ENCODE measurements at places on chromosomes 5 and 9.

DNA sequence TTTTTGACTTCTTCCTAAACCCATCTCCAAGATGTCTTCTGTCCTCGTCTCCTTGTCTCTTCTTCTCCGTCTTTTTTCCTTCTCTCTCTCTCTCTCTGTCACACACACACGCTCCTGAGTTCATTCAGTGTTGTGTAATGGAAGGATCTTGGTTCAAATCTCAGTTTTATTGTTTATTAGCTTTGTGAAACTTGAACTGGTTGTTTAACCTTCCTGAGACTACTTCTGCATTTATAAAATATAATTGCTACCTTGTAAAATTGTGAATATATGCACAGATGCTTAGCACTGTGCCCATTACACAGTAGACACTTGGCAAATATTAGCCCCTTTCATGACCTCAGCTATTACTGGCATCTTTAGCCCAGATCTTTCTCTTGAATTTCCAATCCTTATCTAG, 2.4 kb upstream of the NADK2 start:
- no peak for DNase-seq

GRCh38 chr9:18665947-18666346, 192.0 kb downstream of the ADAMTSL1 start:
- no peak for DNase-seq

GRCh38 chr5:61768692-61769281, 436.7 kb downstream of the ZSWIM6 start:
- no peak for DNase-seq

DNA sequence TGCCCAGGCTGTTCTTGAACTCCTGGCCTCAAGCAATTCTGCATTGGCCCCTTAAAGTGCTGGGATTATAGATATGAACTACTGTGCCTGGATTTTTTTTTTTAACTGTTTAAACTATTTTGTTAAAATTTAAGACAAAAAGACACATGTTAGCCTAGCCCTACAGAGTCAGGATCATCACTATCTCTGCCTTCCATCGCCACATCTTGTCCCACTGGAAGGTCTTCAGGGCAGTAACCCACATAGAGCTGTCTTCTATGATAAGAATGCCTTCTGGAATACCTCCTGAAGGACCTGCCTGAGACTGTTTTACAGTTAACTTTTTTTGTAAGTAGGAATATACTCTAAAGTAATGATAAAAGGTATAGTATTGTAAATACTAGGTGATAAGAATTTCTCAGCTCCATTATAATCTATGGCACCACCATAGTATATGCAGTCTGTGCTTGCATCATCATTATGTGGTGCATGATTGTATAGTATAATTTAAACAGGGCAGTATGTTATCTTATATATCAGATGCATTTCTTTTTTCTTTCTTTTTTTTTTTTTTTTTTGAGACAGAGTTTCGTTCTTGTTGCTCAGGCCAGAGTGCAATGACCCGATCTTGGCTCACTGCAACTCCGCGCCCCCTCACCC, 52.7 kb downstream of the DENND4C start:
- DNase-seq = no peak

DNA sequence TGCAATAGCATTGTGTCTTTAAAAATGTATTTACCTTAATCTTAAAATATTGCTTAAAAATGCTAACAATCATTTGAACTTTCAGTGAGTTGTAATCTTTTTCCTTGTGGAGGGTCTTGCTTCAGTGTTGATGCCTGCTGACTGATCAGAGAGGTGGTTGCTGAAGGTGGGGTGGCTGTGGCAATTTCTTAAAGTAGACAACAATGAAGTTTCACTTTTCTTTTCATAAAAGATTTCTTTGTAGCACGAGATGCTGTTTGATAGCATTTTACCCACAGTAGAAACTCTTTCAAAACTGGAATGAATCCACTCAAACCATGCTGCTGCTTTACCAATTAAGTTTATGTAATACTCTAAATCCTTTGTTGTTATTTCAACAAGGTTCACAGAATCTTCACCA, 50.8 kb downstream of the NR3C1 start:
- DNase-seq = no peak

- DNase-seq = no peak
These were observed 268.0 kb downstream of the BNC2 start for GRCh38 chr9:16602494-16602893.

DNA sequence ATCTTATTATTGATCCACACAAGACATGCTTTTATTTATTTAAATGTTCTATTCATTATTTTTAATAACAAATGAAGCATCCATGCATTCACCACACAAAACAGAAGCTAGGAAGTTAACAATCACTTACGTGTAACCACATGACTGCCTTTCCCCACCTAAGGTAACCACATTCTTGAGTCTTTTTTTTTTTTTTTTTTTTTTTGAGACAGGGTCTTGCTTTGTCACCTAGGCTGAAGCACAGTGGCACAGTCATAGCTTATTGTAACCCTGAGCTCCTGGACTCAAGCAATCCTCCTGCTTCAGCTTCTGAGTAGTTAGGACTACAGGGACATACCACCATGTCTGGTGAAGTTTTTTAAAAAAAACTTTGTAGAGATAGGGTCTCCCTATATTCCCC, 133.0 kb downstream of the DOCK2 start:
- no peak for DNase-seq

GRCh38 chr9:27196383-27196782, 87.4 kb downstream of the TEK start:
- DNase-seq = no peak

DNA sequence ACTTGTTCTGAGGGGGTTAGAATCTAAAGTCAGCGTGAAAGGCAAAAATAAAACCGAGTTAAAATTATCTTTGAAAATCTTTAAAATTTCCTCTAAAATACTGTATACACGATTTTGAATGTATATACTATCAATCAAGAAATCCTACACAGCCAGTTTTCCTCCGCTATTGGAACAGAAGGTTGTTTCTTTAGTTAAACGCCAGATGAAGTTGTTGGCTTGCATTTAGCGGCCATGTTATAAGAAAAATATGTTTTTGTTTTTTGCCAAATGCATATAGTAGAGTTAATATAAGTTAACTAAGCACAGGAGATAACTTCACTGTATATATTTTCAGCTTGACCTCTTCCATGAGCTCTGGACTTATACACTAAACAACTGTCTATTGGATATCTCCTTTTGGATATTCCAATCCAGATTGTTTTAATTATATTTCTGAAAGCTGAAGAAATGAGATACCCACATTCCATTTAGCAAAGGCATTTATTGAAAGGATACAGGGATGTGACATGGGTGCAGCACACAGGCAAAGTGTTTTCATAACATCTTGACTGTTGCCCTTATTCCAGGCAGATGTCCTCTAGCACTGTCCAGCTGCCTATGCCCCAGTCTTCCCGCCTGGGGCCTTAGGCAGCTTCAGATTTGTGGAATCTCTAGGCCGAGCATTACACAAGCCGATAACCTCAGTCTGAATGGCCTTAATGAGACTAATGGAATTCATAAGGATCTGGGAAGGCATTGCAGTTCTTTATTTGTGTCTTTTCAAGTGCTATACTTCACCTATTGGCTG, 10.0 kb upstream of the ATG10 start:
- DNase-seq = no peak

- no peak for DNase-seq
These were observed 188.4 kb upstream of the ELL2 start for GRCh38 chr5:96150007-96150406.

- peak; percentile 65 for DNase-seq
These were observed 452.0 kb upstream of the ZNF608 start for GRCh38 chr5:125198270-125198974.

DNA sequence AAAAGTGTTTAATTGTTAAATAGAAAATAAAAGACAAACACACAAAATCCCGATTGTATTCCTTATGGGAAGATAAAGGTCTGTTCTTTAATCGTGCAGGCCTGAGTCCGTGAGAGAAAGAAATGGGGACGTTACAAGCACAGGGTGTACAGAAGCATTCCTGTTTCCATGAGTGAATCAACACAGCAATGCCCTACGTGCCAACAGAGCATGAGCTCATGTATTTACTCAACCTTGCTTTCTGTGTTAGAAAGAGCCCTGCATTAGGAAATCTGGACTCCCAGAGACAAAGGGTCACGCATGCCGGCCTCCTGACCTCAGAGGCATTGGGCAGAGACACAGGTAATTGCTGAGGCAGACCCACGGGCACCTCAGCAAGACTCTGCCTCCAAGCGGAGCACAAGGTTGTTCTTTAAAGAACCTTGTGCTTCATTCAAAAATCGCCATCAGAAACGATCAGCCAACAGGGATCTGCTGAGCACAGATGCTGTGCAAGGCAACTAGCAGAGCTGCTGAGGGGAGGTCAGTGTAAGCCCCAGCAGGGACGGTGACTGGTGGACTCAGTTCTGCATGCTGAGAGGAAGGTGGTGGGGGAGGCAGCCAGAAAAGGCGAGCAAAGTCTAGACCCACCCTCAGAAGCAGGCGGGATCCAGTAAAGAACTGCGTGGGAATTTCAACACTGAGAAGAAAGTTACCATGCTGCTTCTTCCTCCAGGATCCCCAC, 101.0 kb downstream of the TLE1 start:
- DNase-seq = peak; percentile 43

DNA sequence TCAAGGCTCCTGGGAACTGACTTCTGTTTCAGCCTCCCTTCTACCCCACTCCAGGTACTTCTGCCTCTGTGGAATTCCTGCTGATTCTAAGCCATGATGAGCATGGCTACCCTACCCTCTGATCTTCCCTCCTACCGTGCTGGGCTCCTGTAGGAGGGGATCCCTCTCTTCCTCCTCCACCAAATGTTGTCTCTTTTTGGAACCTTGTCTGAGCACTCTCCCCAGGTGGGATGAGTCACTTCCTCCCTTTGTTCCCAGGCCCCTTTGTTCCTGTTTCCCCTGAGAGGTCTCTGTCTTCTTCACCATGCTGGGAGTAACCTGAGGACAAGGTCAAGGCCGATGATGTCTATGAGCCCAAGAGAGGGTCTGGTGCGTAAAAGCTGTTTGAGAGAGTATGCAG, 213.2 kb downstream of the GABBR2 start:
- DNase-seq = no peak

GRCh38 chr5:148951612-148952011, 111.2 kb downstream of the SH3TC2 start:
- DNase-seq = no peak

DNA sequence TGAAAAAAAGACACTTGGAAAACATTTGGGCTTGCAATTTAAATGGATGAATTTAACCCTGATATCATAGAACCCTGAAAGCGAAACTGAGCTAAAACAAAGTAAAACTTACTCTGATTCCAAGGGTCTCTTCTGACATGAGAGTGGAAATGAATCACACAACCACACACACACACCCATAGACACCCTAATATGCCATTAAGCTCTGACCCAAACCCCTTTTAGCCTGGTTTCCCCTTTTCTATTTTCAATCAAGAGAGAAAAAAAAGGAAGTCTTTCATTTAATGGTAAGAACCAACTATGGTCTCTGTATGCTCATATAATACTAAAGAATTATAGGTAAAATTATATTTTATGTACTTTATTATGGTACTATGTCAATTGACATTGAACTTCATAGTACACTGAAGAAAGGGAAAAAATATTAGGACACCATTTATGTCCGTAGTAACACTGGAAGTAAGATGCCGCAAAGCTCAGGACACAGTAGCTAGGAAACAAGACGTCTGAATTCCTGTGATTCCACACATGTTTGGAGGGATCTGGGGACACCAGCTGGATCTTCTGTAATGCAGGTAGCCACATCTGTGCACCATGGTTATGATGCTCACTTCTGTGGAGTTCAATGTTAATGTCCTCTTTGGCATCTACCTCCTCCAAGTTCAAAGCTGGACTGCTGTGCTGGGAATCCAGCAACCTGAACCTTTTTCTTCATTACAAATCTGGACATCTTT, 95.8 kb downstream of the PCSK1 start:
- DNase-seq = no peak

GRCh38 chr9:35749515-35750255, 598 bp downstream of the RGP1 start:
- peak; percentile 50 for DNase-seq

DNA sequence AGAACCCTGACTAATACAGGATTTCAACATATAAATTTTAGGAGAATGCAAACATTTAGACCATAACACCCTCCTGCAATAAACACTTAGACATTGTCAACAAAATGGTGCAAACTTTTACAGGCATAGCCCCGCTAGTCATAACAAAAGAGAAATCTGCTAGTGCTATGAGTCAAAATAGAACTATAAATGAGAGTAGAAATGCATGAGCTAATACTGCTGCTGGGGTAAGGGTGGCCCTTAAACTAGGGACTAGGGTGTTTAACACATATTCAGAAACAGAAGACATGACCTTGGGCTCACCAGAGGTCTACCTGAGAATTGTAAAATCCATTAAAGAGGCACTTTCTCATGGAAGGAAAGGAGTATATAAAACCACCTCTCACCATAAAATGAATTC, 131.6 kb downstream of the TLR4 start:
- no peak for DNase-seq

DNA sequence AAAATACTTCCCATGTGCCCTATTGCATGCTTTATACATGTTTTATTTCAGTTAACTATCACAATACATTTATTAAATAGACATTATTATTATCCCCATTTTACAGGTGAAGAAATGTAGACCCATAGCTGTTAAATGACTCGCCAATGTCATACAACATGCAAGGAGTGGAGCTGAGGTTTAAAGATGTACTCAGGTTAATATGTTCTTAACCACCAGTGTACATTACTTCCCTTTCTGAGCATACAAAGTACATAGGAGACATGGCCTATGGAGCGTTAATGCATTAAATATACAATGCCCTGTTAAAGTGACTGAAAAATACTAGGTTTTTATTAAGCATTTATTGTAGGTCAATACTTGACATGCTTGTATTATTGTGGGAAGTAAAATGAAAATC, 407.0 kb downstream of the PDE4D start:
- no peak for DNase-seq

- DNase-seq = no peak
These were observed 1081.6 kb upstream of the ACO1 start for GRCh38 chr9:31302620-31303418.

Data from uterus (tissue), 4 donors.